ENCODE measurements at places on chromosomes 6 and 20.

- no peak for DNase-seq
Observed at GRCh38 chr6:51289041-51289440, 470.4 kb downstream of the TFAP2B start.

GRCh38 chr6:75142721-75143120, 63.1 kb downstream of the COL12A1 start:
- no peak for DNase-seq

- DNase-seq: no peak
Observed at GRCh38 chr6:27049863-27050781, 197.4 kb upstream of the PRSS16 start.

DNA sequence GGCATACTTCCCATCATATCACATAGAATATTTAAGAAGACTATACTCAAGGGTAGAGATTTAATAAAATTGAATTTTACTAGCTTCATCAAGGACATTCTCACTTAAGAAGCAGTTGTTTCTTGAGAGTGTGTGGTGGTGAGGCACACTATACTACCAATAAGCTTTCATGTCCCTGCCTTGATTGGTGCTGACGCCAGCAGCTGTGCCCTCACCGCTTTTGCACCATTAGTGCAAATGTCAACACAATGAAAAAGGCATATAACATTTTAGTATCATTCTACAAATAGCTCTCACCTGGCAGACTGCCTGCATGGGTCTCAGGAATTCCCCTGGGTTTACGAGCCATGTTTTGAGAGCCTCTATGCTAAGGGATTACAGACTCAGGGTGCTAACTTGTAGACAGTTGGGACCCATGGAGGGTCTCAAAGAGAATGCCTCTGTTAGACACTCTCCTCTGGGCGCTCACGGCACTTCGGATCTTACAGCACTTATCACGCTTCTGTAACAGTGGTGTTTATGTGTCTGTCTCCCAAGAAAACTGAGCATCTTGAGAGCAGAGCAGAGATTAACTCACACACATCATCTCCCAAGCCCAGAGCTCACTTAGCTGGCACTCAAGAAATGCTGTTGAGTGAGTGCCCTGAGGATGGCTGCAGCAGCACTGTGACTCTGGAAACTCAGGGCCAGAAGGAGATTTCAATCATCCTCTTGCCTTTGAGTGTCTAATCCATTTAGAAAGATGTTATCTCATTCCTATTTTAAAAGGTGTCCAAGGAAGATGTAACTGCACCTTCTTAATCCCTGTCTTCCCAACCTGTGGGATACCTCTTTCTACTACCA, 143.3 kb upstream of the GPR6 start:
- DNase-seq: no peak

GRCh38 chr6:134381959-134382358, 64.0 kb upstream of the SGK1 start:
- no peak for DNase-seq

DNA sequence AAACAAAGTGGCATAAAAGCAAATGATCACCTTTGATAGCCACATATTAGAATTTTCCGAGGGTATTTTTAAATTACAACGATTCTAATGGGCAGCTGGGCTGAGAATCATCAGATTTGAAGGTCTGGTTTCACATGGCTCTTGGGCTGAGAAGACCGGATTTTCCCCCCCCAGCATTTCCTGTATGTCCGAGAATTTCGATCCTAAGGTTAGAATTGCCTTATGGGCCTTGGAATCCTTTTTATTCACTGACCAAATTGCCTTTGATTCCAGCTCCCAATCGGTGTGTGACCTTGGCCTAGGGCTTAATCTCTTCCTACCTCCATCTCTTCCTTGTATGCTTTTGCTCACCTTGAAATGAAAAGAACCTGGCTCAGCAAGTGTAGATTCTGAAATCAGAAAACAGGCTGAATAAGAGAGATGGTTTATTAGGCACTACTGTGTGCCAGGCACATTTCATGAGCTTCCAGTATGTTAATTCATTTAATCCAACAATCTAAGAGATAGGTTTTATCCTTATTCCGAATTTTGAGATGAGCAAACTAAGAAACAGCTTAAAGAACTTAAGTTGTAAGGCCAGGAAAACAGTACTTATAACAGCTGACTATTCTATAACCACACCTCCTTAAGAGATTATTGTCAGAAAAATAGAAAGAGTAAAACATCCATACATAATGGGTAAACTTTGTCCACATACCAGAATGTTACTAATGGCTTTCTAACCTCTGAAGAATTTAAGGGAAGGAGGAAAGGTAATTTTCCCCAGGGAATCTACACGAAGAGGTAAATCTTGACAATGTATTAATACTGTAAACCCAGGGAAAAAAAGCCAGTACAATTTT, 39.4 kb downstream of the HFE start:
- no peak for DNase-seq

- DNase-seq: no peak
Observed at GRCh38 chr6:40968620-40969164, 70.3 kb downstream of the UNC5CL start.

DNA sequence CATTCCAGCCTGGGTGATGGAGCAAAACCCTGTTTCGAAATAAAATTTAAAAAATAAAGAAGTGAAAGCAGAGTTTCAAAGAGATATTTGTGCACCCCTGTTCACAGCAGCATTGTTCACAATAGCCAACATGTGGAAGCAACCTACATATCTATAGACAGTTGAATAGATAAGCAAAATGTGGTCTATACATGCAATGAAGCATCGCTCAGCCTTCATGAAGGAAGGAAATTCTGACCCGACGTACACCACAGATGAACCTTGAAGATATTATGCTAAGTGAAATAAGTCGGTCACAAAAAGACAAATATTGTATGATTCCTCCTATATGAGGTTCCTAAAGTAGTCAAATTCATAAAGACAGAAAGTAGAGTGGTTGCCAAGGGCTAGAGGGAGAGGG, 6.5 kb upstream of the NCOA6 start:
- no peak for DNase-seq

DNA sequence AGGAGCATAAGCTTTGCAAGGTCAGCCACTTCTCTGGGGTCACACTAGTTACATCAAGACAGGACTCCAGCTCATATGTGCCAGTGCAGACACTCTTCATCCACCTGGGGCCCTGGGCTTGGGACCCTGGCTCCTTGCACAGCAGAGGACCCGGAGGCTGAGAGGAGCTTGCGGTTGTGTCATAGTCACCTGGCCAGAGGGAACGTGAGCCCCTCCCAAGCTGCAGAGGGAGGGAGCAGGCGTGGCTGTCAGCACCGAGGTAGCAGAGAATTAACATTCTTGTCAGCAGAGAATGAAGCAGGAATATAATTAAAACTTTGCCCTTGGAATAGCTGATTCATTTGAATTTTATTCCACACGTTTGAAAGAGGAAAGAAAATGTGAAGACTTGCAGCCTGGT, 36.8 kb downstream of the BCAS4 start:
- no peak for DNase-seq

- no peak for DNase-seq
Observed at GRCh38 chr6:10112871-10113549, 301.9 kb downstream of the TFAP2A start.

GRCh38 chr20:59123678-59124255, 39.9 kb upstream of the ZNF831 start:
- no peak for DNase-seq

- DNase-seq: no peak
Observed at GRCh38 chr20:44111712-44112335, 75.2 kb downstream of the JPH2 start.

GRCh38 chr6:44180886-44181285, 22.3 kb downstream of the CAPN11 start:
- no peak for DNase-seq

DNA sequence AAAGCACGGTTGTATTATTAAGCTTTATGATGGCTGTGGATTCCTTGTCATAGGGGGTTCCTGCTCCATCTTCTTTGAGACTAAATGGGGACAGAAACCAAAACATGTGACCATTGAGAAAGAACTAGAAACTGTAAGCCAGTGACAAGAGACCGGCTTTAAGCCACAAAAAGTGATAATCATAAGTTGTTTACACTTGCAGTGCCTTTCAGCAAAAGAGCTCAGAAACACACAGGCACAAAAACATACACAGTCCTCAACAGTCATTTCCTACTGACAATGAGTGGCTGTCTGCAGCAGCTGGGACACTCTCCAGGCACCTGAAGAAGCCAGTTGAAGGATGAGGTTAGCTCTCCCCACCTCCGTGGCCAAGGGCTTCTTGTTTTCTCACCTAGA, 20.0 kb upstream of the UBE2J1 start:
- no peak for DNase-seq

GRCh38 chr6:107304421-107305025, 154.8 kb downstream of the PDSS2 start:
- no peak for DNase-seq

- DNase-seq: no peak
Observed at GRCh38 chr6:45702849-45703739, 312.6 kb downstream of the CLIC5 start.

DNA sequence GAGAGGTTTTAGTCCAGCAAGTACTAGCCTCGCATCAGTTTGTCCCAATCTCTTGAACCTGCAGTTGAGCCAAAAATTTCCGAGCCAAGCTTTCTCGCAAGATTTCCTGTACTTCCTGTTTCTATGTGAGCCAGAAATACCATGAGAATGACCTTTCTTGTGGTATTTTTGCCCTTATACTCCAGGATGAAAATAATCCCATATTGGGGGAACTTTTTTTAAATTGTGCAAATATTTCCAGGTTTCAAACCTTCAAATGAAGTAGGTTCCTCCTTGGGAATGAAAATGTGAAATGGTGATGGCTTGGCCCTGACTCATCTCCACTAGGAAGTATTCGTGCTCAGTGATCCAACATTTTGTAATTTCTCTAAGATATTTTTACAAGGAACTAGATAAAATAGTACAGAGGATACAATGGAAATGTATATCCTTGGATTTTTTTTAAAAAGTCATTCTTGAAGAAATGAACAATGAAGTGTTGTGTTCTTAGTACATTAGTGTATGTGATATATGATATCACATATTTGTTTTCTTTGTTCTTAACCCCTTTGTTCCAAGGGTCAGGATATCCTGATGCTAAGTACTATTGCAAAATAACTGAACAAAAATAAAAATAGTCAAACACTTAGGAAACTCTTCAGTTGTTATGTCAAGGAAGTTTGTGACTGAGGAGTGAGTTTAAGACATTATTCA, 184.0 kb downstream of the PDE7B start:
- DNase-seq: no peak

DNA sequence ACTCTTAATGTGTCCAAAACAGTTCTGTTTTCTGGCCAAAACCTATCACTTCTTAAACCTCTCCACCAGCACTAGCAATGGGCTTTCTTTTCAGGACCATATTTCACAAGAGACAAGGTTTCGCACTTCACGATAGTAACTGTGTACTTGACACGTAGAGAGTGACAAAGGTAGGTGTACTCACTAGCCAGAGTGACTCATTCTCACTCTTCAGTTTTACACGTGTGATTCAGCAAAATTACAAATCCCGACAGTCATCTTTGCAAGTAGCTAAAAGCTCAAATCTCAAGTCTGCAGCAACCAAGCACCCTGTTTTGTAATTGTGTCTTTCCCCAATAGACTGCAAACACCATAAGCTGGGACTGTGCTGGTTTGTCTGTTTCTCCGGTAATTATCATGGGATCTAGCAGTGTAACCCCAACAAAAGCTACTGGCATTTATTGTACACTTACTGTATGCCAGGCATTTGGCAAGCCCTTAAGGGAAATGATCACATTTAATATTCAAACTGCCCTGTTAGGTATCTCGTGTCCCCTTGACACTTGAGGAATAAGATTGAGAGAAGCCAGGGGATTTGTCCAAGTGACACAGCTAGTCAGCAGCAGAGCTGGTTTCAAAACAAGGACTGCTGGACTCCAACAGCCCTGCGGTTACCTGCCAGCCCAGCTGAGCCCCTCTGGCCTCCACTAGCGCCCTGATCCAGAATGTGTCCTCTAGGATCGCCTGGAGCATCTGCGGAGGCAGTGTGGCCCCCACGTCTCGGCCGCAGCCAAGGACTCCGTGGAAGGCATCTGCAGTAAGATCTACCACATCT, 9.9 kb downstream of the PCIF1 start:
- DNase-seq: no peak

GRCh38 chr6:43453831-43454230, 1.5 kb downstream of the DLK2 start:
- DNase-seq: no peak

GRCh38 chr6:1796706-1797529, 187.2 kb downstream of the FOXC1 start:
- DNase-seq: no peak

DNA sequence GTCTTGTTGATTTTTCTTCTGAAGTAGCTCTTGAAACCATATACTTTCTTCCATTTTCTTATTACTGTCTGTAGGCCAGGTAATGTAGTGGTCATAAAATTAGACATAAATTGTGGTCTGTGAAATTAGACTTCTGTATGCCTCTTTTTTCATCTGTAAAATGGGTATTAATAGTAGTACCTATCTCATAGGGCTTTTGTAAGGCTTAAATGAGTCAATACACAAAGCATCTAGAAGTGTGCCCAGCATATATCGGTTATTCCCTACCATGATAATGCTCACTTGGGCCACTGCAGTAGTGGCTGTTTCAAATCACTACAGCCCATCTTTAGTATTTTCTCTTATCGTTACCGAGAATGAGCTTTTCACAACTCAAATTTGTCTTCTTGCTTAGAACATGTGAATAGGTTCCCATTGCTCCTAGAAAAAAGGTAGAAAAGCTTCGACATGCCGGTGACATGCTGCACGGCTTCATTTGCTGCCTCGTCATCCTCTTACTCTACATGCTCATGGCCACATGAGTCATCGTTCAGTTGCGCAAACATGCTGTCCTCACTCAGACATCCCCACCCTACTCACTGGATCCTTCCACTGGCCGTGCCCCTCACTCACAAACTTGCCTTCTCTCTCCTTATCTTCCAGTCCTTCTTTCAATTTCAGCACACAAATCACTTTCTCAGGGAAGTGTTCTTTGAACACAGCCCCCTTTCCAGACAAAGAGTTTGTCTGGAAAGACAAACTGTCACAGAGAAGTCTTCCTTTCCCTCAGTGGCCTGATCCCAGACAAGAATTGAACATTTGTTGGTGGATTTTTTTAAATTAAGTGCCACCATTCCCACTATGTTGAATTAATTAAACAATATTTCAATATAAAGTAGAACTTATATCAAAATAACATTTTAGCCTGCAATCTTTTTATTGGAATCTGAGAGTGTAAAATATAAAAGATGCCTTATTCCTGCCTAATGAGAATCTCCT, 32.2 kb upstream of the ERVFRD-1 start:
- DNase-seq: no peak

GRCh38 chr6:90194371-90194841, 102.2 kb downstream of the BACH2 start:
- DNase-seq: no peak

Measured in stimulated activated CD4-positive, alpha-beta T cell treated with anti-CD3 and anti-CD28 coated beads, Interleukin-1b, Interleukin-23, amount 100 ng/mL, for 4 hours (primary cell).